Temporal lobe (tissue), 4 donors: ENCODE measurements at places on chromosomes 5 and 9. TPM values are rescaled to one million over a fixed set of nuclear protein-coding genes. Genes with fewer than 3 reads are reported as not detected.

Gene DDX4
- under 0.01 TPM for total RNA-seq

Gene KIF4B
- 0.25 TPM for total RNA-seq

Gene FAT2
- 1.7 TPM for total RNA-seq

Gene PMPCA
- total RNA-seq = 19.9 TPM

Gene GPR151
- 0.25 TPM for total RNA-seq

Gene ADAMTSL2
- total RNA-seq = 2.7 TPM

Gene IL33
- 14.3 TPM for total RNA-seq

Gene FAM221B
- total RNA-seq = not detected

Gene NR4A3
- 9.1 TPM for total RNA-seq
